ENCODE measurements at places on chromosomes 12 and 14.

- DNase-seq = no peak
Observed at GRCh38 chr12:19575337-19576243, 136.3 kb downstream of the AEBP2 start.

DNA sequence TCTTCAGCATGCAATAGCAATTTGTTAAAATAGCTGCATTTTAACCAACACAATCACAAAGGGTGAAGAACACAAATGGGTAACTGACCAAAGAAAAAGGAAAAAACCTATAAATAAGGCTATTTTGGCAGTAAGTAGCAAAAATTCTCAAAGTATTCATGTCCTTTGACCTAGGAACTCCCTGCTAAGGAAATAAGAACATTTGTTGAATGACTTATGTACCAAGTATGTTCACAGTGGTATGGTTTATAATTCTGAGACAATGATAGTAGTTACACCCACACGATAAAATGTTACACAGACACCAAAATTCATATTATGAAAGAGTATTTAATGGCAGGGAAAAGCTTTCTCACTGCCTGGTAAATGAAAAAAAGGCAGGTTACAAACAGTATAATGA is 16.9 kb downstream of the CCDC88C start:
- DNase-seq = no peak

DNA sequence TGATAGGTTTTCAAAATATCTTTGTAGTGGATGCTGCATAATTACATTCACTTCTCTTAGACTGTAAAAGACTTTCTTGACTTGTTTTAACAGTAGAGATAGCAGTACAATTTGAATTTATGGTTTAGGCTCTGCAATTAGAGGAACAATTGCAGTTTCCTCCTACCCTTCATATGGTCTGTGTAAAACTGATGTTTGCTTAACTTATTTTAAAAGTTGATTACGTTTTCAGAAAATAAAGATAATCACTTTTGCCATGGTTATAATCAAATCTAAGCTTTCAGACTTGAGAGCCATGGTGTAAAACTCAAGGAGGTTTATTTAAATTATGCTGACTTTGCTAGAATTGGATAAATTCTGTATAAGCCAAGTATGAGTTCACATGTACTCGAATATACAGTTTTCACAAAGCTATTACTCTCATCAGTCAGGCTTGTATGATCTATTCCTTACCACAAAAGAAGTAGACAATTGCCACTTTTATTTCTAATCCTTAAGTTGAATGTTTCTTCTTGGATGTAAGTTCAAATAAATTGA is 2.5 kb upstream of the MAPK1IP1L start:
- DNase-seq = no peak

GRCh38 chr12:132397152-132397933 is 68.0 kb upstream of the GALNT9 start:
- no peak for DNase-seq

DNA sequence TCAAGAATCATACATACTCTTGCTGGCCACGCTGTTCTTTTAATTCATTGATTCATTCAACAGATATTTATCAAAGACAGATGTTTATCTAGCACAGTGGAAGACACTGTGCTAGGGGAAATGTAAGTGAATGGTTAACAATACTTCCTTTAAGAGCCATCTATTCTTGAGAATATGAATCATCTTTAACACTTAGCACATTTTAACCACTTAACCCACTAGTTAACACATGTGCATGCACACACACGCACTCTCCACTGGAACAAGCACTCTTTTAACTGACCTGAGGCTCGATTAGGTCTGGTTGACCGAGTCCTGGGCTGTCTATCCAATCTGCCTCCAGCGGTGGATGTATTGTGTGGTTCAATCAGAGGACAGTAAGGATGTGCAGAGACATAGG is 34.6 kb downstream of the LMNTD1 start:
- DNase-seq = no peak

DNA sequence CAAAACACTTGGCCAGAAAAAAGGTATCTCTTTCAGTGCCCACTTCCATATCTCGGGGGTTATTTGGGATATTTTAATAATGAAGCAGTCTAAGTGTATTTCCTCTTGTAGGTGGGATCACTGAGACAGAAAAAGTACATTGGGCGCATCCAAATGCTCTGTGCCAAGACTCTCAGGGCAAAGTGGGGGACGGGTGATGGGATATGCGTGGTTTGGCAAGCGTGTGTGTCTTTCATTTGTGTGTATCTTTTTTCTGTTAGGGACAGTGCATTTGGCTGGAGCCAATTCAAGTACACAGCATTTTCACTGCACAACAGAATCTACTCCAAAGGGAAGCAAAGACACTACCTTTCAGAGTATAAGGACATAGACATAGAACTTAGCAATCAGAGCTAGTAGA is 29.3 kb downstream of the SSPN start:
- DNase-seq = no peak

DNA sequence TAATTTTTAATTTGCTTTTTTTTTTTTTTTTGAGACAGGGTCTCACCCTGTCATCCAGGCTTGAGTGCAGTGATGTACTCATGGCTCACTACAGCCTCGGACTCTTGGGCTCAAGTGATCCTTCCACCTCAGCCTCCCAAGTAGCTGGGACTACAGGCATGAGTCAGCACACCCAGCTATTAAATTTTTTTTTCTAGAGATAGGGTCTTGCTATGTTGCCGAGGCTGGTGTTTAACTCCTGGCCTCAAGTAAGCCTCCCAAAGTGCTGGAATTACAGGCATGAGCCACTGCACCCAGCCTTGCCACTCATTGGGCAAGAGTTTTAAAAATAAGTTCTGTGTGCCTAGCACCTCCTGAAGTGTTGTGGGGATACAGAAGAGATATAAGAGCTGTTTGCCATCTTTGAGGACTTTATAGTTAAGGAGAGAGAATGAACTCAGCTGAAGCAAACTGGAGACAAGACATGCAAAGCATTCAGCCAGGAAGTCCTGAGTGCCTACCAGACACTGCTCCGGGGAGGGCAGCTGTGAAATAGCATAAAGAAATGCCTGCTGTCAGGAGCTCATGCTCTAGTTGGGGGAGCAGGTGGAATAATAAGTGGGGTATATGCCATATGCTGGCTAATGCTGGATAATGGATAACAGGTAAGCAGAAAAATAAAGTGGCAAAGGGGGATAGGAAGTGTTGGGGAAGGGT is 15.0 kb upstream of the EMP1 start:
- no peak for DNase-seq

GRCh38 chr12:87439990-87440827 is 589.0 kb downstream of the C12orf50 start:
- DNase-seq = no peak

GRCh38 chr14:21498540-21499526 is 12.3 kb downstream of the METTL3 start:
- peak; percentile 73 for DNase-seq

GRCh38 chr14:20998674-20999366 is at the start of gene SLC39A2:
Gene SLC39A2, plus strand, starts transcription at chr14:20999293. Its CDS starts 154 bp downstream, at chr14:20999447.
- no peak for DNase-seq

GRCh38 chr12:69846976-69847375 is 21.9 kb downstream of the MYRFL start:
- no peak for DNase-seq

DNA sequence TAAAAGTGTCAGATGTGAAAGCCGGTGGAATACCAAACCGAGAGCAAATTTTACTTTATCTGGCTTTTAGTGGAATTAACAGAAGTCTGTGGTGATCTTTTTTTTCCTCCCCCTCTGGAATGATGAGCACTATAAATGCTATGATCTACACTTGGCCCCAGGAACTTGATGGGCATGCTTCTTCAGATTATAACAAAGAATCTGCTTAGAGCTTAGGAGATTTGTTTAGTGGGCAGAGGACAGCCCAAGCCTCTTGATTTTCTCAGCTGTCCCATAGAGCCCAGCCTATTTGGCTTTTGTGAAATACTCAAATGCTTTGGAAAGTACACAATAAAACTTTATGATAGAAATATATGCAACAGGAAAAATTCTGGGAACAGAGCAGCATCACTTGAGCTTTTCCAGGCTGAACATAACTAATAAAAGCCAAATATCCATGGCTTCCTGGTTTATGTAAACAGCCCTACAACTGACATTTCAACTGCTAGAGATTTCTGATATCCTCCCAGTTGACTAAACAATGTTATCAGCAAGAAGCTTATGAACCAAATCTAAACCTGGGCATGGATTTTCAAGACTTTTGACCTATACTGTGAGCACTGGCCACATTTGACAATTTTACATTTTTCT is 149.6 kb downstream of the PLXNC1 start:
- no peak for DNase-seq

DNA sequence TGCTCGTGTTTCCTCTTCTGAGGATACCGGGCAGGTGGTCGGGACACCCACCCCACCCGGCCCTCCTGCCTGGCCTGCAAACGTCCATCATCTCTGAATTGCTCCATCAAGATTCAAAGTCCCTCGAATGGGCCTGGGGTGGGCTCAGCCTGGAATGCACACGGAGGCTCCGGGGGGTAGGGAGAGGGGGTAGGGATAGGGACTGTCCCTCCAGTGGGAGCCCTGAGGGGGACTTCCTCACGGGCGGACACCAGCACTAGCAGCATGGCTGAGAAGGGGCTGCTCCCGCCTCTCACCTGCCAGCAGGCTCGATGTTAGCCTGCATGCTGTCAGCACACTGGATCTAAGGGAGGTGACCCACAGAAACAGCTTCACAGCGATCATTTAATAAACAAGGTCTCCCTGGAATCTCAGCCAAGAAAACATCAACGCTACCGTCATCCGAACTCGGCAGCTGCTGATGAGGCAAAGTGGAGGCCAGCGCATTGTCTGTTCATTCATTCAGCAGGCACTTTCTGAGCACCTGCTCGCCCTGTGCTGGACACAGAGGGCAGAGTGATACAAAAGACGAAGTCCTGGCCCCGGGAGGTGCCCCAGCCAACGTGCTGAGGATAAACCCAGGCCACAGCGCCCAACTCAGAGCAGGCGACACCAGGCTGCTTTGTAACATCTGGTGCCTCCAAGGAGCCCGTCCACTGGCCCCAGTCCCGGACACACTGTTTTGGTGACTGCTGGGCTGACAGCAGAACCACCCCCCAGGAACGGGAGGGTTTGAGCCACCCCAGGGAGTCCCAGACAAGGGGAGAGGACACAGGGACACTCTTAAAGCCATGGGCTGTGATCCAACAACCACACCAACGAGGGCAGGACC is 6.3 kb downstream of the TMEM179 start:
- no peak for DNase-seq

- no peak for DNase-seq
Observed at GRCh38 chr12:122681814-122682213, 21.3 kb downstream of the HCAR2 start.

GRCh38 chr12:2347844-2348481 is 295.2 kb downstream of the CACNA1C start:
- no peak for DNase-seq

- no peak for DNase-seq
Observed at GRCh38 chr14:51908086-51908485, 47.7 kb downstream of the GNG2 start.
